ENCODE measurements at places on chromosomes 6 and 20. TPM values are rescaled to one million over a fixed set of nuclear protein-coding genes. Genes with fewer than 3 reads are reported as not detected.

TOX2 gene
- not detected for polyA plus RNA-seq

DNAH8 gene
- 4.0 TPM for polyA plus RNA-seq

SAMD3 gene
- polyA plus RNA-seq, result not detected

TMEM217 gene
- polyA plus RNA-seq, result 2.8 TPM

AGER gene
- polyA plus RNA-seq, result 10.9 TPM

TAF8 gene
- polyA plus RNA-seq, result 60.3 TPM

HSPA1L gene
- polyA plus RNA-seq, result 1.3 TPM

ACTL10 gene
- 0.13 TPM for polyA plus RNA-seq

PRR18 gene
- not detected for polyA plus RNA-seq

CDSN gene
- polyA plus RNA-seq, result not detected

EZR gene
- polyA plus RNA-seq, result 114 TPM

LTB gene
- 0.07 TPM for polyA plus RNA-seq

ANGPT4 gene
- not detected for polyA plus RNA-seq

OR2B6 gene
- polyA plus RNA-seq, result 15.2 TPM

AKAP7 gene
- polyA plus RNA-seq, result 1.7 TPM

CFAP61 gene
- polyA plus RNA-seq, result not detected

SLA2 gene
- not detected for polyA plus RNA-seq

ADGRF5 gene
- not detected for polyA plus RNA-seq

RNF144B gene
- not detected for polyA plus RNA-seq

NUP43 gene
- 53.4 TPM for polyA plus RNA-seq

CLPSL1 gene
- polyA plus RNA-seq, result not detected

SPO11 gene
- not detected for polyA plus RNA-seq

SNRPB2 gene
- 107 TPM for polyA plus RNA-seq

FAM162B gene
- polyA plus RNA-seq, result not detected

ZC2HC1B gene
- polyA plus RNA-seq, result not detected

BNIP5 gene
- polyA plus RNA-seq, result not detected

HAO1 gene
- polyA plus RNA-seq, result not detected

MYCT1 gene
- not detected for polyA plus RNA-seq

CRISP3 gene
- polyA plus RNA-seq, result 0.21 TPM

MDFI gene
- polyA plus RNA-seq, result not detected

COL9A3 gene
- 3.0 TPM for polyA plus RNA-seq

LAMP5 gene
- not detected for polyA plus RNA-seq

DSP gene
- polyA plus RNA-seq, result 0.01 TPM

PHACTR3 gene
- not detected for polyA plus RNA-seq

HDAC2 gene
- 191 TPM for polyA plus RNA-seq

KIAA1755 gene
- 0.12 TPM for polyA plus RNA-seq

PHIP gene
- 8.7 TPM for polyA plus RNA-seq

ABRACL gene
- polyA plus RNA-seq, result 1.1 TPM

SFTA2 gene
- polyA plus RNA-seq, result not detected

IL17A gene
- polyA plus RNA-seq, result not detected

EBF4 gene
- polyA plus RNA-seq, result not detected

Data from K562 (cell line).